Breast epithelium (tissue), 4 donors: ENCODE measurements at places on chromosomes 3 and 15.
A peak's percentile ranks its signal among the peaks of the same experiment; 100 is the strongest.

DNA sequence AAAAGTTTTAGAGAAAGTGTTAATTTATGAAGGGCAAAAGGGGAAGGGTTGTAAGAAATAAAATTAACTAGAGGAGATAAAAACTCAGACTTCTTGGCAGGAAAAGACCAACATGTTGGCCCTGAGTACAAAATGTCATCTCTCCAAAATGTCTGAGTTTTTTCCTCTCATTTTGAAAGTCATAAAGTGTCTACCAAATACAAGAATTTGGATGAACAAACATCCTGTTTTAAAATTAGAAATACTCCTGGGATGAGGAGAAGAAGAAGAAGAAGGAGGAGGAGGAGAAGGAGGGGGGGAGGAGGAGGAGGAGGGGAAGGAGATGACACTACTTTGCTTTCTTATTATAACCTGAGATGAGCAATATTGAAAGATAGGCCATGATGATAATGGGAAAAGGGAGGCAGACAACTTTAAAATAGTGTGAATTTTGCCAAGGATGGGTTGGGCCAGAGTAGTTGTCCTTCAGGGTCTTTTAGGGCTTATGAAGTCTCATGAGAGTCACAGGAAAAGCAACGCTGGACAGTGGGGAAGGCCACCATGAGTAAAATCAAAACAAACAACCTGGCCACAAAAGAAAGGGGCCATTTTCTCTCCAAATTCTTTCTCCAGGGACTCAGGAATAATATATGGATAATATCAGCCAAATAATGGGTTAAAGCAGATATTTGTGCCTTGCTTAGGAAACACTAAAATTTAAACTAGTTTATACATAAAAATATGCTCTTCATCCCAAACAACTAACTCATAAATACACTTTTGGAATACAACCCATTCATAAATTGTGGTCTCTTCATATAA is 632.9 kb downstream of the EPHA3 start:
- no peaks in the 10 kb centered on the region for H3K36me3 ChIP-seq
- H3K4me1 ChIP-seq: no peaks in the 10 kb centered on the region
- no peak overlapping the region for H3K27ac ChIP-seq
- DNase-seq: no peak

GRCh38 chr3:118682921-118683320 is 351.7 kb downstream of the IGSF11 start:
- H3K27ac ChIP-seq: no peak overlapping the region
- DNase-seq: no peak
- H3K27me3 ChIP-seq: no peaks in the 10 kb centered on the region

- H3K4me3 ChIP-seq: no peak overlapping the region
- no peaks in the 10 kb centered on the region for H3K27me3 ChIP-seq
- no peak for DNase-seq
Observed at GRCh38 chr3:113057117-113057516, 66.3 kb downstream of the GTPBP8 start.

DNA sequence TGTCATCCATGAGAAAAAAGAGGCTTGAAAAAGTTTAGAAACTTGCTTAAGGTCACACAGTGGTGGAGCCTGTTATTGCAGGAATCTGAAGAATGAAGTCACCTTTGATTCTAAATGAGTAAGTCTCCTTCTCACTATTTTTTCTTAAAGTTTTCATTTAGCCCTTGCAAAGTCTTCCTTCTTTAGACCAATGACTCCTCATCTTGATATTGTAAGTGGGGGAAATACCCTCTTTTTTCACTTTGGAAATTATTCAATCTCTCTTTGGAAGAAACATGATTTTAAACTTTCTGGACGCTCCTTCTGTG is 787 bp upstream of the SLMAP start:
- H3K36me3 ChIP-seq: no peaks in the 10 kb centered on the region
- H3K27me3 ChIP-seq: no peaks in the 10 kb centered on the region
- H3K4me3 ChIP-seq: peak overlapping the region; percentile 95
- peak overlapping the region; percentile 94 for H3K27ac ChIP-seq
